LHCN-M2 (cell line): ENCODE measurements at places on chromosomes 11 and 22.

- no peak for DNase-seq
Observed at GRCh38 chr22:45775062-45775461, 103.4 kb downstream of the ATXN10 start.

- DNase-seq: no peak
Observed at GRCh38 chr11:133618544-133618943, 86.2 kb upstream of the OPCML start.

- no peak for DNase-seq
Observed at GRCh38 chr11:28107191-28107749, 686 bp downstream of the KIF18A start.

GRCh38 chr11:75800728-75801361, 14.2 kb upstream of the UVRAG start:
- DNase-seq: no peak

DNA sequence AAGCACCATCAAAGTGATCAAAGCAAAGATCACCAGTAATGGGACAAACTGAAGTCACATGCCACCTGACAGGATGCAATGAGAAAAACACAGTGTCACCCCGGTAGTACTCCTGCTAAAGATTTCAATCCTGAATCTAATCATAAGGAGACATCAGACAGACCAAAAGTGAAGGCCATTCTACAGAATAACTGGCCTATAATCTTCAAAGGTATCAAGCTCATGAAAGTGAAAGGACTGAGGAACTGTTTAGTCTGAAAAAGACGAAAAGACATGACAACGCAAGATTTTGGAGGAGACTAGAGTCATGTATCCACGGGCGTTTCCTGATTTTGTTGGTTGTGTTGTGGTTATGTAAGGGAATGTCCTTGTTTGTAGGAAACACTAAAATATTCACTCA, 42.4 kb upstream of the TSKU start:
- DNase-seq: no peak

DNA sequence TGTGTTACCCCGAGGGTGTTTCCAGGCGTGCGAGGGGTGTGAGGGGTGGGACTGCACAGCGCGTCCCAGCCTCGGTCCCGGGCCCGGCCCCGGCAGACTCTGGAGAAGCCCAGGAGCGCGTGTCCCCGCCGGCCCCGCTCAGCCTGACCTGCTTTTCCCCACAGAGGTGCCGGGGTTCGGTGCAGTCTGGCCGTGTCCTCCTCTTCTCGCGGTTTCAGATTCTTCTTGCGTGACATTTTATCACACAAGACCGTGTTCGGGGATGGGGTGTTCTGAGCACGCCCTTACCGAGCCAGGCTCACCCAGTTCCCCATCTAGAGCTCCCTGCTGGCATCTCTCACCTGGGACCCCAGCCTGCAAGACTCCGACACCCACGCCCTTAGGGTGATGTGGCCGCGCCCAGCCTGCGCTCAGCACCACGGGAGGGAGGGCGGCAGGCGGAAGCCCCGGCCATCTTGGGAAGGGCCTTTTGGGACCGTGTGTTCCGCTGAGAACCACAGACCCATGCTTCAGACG, 775.6 kb downstream of the BRD1 start:
- no peak for DNase-seq
